ENCODE measurements at places on chromosomes 7 and 10. TPM values are rescaled to one million over a fixed set of nuclear protein-coding genes. Genes with fewer than 3 reads are reported as not detected.

NOM1 gene
- 38.3 TPM for total RNA-seq

AASS gene
- 10.8 TPM for total RNA-seq

UNCX gene
- total RNA-seq: not detected

TAS2R3 gene
- 9.5 TPM for total RNA-seq

C10orf143 gene
- total RNA-seq: 9.1 TPM

STAG3 gene
- total RNA-seq: 22.0 TPM

BICC1 gene
- not detected for total RNA-seq

SLC29A4 gene
- total RNA-seq: 0.24 TPM

SHTN1 gene
- total RNA-seq: not detected

Measured in B cell (primary cell).